DMS53 (cell line): ENCODE measurements at places on chromosomes 4 and X.

DNA sequence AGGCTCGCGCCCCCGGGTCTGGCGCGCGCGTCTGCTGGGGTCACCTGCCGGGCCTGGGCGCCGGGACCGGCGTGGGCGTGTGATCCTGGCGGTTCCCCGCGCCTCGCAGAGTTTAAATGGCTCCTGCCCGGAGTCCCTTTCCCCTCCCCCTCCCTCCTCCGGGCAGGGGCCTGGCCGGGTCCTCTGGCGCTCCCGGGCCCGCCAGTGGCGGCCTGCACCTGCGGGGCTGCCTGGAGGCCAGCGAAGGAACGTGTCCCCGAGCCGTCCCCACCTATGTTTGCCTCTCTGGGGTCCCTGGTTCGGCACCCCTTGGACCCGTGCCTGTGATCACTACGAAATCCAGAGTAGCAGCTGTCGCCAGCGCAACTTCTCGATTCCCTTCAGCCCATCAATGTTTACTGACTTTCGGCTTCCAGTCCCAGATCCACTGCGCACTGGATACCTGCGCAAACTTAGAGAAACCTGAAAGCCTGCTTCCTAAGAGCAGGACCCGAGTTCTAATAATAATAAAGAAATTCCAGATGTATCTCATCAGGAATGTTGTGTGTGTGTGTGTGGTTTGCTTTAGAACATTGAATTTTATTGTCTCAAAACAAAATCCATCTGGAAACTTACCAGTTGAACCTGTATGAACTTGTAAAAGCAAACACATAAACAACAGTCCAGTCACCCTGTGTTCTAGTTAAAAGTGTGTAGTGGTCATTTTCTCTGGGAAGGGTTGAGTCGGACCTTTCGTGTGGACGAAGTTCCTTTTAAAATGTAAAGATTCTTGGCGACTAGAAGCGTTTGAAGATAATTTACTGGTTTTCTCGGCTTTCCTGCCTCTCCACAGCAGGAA is 788 bp downstream of the SHROOM2 start:
- DNase-seq, result peak; percentile 44

DNA sequence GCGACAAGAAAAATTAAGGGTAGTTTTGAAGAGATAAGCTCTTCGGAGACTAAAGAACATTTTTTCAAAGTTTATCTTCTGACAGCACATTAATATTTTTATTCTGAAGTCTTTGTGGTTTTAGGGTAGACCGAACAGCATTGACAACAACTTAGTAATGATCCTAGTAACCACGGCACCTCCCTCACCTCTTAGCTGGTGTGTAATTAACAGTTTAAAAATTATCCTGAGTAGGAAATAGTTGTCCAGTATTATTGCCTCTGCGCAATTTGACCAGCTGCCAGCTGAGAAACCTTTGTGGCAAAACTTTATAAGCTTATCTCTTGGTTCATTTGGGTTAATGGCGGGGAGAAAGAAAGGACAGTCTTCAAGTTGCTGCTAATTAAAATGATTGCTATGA is 213.6 kb downstream of the CBLL2 start:
- DNase-seq, result no peak

GRCh38 chr4:20870436-20870835 is 170.2 kb downstream of the PACRGL start:
- DNase-seq, result no peak

- DNase-seq, result no peak
These were observed 45.1 kb downstream of the TBC1D9 start for GRCh38 chr4:140710908-140711622.

- DNase-seq, result peak; percentile 34
These were observed 787.5 kb downstream of the FSTL5 start for GRCh38 chr4:161376275-161376674.

GRCh38 chr4:67103001-67103747 is 442.1 kb downstream of the CENPC start:
- DNase-seq, result no peak

DNA sequence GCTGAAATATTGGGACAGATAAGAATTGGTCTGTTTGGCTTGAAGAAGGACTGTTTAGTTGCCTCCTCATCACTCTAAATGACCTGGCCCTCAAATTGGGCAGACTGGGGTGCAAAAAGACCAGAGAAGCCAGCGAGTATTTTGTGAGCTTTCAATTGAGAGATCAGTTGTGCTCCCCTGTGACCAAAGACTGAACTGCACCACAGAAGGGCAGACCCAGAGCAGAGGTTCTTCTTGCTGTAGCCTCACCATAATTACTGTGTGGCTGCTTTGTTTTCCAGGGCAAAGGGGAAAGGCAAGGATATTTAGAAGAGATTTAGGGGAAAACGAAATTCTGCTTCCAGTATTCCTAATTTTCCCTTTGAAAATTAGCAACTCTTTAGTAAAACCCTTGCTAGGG is 104.0 kb upstream of the MBNL3 start:
- DNase-seq, result peak; percentile 52

DNA sequence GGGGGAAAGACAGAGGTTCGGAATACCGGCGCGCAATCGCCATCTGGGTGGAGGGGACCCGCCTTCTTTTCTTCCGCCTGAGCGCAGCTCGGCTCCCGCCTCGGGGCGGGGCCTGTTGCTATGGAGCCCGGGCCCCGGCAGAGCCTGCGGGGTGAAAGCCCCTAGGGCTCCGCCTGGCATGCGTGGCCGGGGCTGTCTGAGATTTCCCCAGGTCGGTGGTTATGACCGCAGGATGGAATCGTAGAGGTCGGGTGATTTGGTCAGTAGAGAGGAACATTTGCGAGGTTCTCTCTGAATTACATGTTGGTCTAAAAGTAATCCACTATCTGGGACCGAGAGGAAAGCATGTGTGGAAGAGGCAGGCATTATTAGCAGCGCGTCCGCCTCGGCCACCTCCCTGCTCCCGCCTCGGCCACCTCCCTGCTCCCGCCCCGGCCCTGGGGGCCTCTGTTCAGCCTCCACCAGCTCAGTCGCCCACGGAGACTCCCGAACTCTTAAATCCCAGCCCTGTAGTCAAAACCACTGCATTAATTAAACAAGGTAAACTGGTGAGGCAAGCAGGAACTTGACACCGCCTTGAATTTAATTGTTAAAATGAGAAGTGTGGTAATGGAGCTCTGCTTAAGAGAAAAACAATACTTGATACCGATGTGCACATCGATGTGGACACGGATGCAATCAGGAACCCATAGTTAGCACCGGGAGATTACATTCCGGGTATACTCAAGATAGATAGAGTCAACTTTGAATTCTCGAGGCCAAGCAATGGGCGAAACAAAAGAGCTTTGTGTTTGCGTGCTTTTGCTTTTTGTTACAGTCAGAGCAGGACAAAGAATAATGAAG is 45.2 kb downstream of the TRIM2 start:
- DNase-seq, result peak; percentile 90

- no peak for DNase-seq
These were observed 18.7 kb downstream of the SASH3 start for GRCh38 chrX:129798456-129798855.

- DNase-seq, result no peak
These were observed 9.3 kb upstream of the CNGA2 start for GRCh38 chrX:151725338-151725614.

DNA sequence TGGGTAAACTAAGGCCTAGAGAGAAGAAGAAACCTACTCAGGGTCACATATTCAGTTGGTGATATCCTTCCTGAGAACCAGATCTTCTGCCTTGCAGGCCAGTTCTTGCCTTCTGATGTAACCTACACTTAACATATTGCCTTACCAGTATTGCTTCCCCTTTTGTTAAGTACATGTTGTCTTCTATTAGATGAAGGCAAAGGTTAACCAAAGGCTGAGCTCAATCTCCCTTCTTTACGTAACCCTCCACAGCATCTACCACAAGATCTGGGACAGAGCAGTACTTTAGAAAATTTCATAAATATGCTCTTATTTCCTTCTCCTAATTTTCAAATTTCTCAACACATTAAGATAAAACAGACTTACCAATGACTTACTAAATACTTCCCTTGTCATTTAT is 474.4 kb downstream of the SH2D1A start:
- DNase-seq, result no peak

- DNase-seq, result no peak
These were observed 161.4 kb downstream of the RAB28 start for GRCh38 chr4:13322681-13323101.

GRCh38 chr4:104063341-104063740 is 343.6 kb upstream of the TACR3 start:
- DNase-seq, result peak; percentile 39

DNA sequence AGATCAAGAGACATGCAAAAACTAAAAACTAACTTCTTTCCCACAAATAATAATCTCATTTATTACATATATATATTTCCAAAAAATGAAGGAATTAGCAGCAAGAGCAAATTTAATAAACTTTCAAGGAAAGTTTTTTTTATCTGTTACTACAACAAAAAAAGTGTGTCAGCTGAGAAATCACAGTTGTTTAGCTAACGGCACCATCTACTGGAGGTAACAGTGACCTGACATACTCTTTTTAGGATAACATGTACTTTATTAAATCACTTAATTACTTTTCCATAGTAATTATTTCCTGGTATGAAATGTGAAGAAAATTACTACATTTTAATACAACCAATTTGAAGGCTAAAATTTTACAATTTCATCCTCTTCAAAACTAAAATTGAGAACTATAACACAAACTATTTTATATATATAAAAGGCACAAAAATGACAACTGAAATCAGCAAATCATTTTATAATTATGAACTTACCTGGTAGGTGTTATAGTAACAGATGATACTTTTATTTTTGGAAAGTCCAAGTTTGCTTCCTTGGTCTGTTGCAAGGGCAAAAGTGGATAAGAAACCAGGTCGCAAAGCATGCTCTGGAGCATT is 9.1 kb downstream of the LAMTOR3 start:
- peak; percentile 58 for DNase-seq

- DNase-seq, result no peak
These were observed 151.5 kb downstream of the CHIC2 start for GRCh38 chr4:53912766-53913497.

- no peak for DNase-seq
These were observed 96.9 kb downstream of the NHS start for GRCh38 chrX:17471861-17472260.

DNA sequence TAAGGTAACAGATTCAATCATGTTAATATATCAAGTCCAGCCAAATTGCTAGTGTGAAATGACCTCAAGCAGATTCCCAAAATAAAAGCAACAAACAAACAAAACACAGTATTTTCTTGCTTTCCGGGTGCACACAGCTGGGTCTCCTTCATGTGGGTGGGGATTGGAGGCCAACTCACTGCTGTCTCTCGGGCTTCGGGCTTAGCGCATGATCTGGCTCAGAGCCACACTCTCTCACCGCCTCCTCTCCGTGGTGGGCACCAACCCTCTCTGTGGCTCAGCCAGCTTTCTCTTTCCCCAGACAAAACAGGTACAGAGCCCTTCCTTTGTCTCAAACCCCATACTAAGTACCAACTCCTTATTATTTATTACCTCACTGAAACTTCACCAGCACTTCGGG is 2.9 kb upstream of the REELD1 start:
- no peak for DNase-seq

- peak; percentile 49 for DNase-seq
These were observed 64.3 kb downstream of the PDLIM5 start for GRCh38 chr4:94516067-94516466.

DNA sequence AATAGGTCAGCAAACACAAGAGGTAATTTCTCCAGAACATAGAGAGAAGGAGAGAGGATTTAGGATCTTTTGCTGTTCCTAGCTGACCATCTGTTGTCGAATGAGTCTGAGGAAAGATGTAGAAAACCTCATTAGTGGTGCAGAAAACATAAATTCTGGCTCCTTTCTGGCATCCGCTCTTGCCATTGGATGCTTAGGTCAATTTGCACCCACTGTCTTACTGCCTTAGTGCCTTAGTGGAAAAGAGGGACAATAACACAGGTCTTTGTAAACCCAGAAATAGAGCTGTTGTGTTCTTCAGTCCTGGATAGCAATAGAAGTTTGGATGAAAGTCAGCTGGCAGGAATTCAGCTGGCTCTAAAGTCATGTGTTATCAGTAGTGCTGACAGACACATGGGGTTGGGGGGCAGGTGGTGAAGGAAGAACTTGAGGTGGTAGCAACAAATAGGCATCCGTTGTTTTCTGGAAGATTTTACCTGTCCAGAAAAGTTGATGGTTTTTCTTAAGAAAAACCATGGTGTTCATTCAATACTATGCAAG is 78.2 kb downstream of the GLRA2 start:
- DNase-seq, result no peak

DNA sequence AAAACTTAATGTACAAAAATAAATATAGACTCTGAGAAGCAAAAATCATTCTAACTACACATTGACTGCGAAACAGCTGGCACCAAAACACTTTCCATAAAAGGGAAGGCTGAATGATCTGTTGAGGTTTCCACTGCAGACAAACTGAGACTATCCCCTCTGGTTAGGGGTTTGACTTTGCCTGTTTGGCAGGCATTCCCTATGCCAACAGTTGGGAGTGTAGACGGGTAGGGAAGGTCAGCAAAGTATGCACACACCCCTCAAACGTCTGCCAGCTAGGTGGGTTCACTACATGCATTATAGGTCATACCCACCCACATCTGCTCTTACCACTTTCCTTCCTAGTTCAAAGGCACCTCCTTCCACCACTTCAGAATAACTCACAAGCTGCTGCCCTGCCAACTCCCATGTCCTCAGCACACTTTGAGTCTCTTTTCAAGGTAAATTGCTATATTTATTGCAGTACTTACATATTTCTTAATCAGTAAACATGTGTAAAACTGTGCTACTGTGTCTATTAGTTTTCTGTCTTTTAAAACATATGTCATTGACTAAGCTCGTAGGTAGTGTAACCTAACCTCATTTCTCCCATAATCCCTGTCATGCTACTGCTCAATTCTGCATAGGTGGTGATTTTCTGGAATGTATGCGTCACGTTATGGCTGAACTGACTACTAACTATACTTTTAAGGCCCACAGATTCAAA is 12.4 kb downstream of the CTSO start:
- no peak for DNase-seq

GRCh38 chrX:81957318-81957717 is 755.4 kb downstream of the SH3BGRL start:
- no peak for DNase-seq

DNA sequence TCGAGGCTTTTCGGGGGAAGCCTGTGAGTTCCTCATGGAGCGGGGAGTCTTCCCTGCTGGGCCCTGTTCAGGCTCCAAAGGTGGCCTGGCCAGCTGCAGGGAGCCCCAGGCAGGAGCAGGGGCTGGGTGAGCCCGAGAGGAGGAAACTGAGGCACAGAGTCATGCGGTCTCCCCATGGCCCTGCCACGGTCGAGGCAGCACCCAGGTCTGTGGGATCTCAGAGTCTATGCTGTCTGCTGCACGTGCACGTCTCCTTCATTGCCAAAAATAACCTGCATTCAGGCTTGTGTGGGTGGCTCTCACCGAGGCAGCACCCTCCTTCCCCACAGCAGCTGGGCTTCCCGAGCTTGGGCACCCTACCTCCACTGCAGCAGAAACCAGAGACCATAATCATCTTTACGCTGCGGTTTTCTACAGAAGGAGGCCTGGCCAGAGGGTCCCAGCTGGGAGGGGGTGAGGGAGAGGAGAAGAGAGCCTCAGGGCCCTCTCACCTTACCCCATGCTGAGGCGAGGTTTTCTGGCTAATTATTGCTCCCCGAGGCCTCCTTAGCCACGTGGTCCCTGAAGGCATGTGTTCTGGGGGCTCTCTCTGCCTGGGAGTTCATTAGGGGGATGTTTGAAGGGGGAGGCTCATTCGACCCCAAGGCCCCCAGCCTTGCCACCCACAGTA is 64.3 kb downstream of the CPZ start:
- DNase-seq, result no peak
